Neural crest cell (in vitro differentiated cells): ENCODE measurements at places on chromosomes 1 and 21. TPM values are rescaled to one million over a fixed set of nuclear protein-coding genes. Genes with fewer than 3 reads are reported as not detected.

The CYP4A22 gene
- total RNA-seq: not detected in 2 replicates

The NECAP2 gene
- 44.7 and 44.8 TPM in 2 replicates for total RNA-seq

The KIF26B gene
- total RNA-seq: 5.7 and 6.2 TPM in 2 replicates

The ALX3 gene
- total RNA-seq: 0.21 TPM in 1 of 2 replicates, not detected in the other

The WNT2B gene
- 1.3 and 1.5 TPM in 2 replicates for total RNA-seq

The LDLRAD2 gene
- 0.40 and 0.55 TPM in 2 replicates for total RNA-seq

The CACNA1E gene
- total RNA-seq: 1.3 and 1.5 TPM in 2 replicates

The C1orf141 gene
- total RNA-seq: not detected in 2 replicates

The C1orf232 gene
- not detected in 2 replicates for total RNA-seq

The IGSF9 gene
- total RNA-seq: 23.9 and 24.5 TPM in 2 replicates

The ADGRL2 gene
- 168 and 170 TPM in 2 replicates for total RNA-seq

The FALEC gene
- 1.2 and 1.3 TPM in 2 replicates for total RNA-seq

The SERTAD4 gene
- 1.5 and 1.6 TPM in 2 replicates for total RNA-seq

The ETV3L gene
- 0.19 and 0.23 TPM in 2 replicates for total RNA-seq

The RNASEL gene
- 3.3 and 3.4 TPM in 2 replicates for total RNA-seq

The S100A3 gene
- total RNA-seq: not detected in 2 replicates

The DAP3 gene
- 113 and 114 TPM in 2 replicates for total RNA-seq

The ZNF648 gene
- total RNA-seq: 0.61 and 0.77 TPM in 2 replicates

The IGSF21 gene
- total RNA-seq: 0.35 TPM in 1 of 2 replicates, not detected in the other

The NBPF10 gene
- total RNA-seq: 2.1 and 2.2 TPM in 2 replicates

The OPTC gene
- total RNA-seq: not detected in 2 replicates

The TBX15 gene
- 3.2 and 3.4 TPM in 2 replicates for total RNA-seq

The KRTAP19-1 gene
- not detected in 2 replicates for total RNA-seq

The SPRR2E gene
- not detected in 2 replicates for total RNA-seq

The GIPC2 gene
- total RNA-seq: not detected in 2 replicates

The NUP210L gene
- total RNA-seq: 0.05 TPM in 1 of 2 replicates, not detected in the other

The HAO2 gene
- not detected in 2 replicates for total RNA-seq

The BNIPL gene
- 0.79 and 1.1 TPM in 2 replicates for total RNA-seq

The USP48 gene
- total RNA-seq: 61.8 and 66.0 TPM in 2 replicates

The GJB5 gene
- not detected in 2 replicates for total RNA-seq

The RIPPLY3 gene
- 2.6 and 3.2 TPM in 2 replicates for total RNA-seq

The AMY1C gene
- not detected in 2 replicates for total RNA-seq

The NCF2 gene
- not detected in 2 replicates for total RNA-seq

The SERPINC1 gene
- total RNA-seq: 0.18 TPM in 1 of 2 replicates, not detected in the other

The RHOU gene
- total RNA-seq: 20.1 and 20.5 TPM in 2 replicates

The DCST1 gene
- total RNA-seq: not detected in 2 replicates

The NFASC gene
- 11.1 and 12.9 TPM in 2 replicates for total RNA-seq

The HSD3B2 gene
- not detected in 2 replicates for total RNA-seq

The PLA2G2F gene
- not detected in 2 replicates for total RNA-seq

The RXRG gene
- 6.7 and 6.8 TPM in 2 replicates for total RNA-seq

The MROH9 gene
- not detected in 2 replicates for total RNA-seq

The AJAP1 gene
- total RNA-seq: 1.2 and 1.4 TPM in 2 replicates

The MSH4 gene
- 0.34 and 0.56 TPM in 2 replicates for total RNA-seq

The CFAP141 gene
- not detected in 2 replicates for total RNA-seq

The SPATA1 gene
- total RNA-seq: 1.5 and 2.3 TPM in 2 replicates

The PODN gene
- 0.43 and 0.65 TPM in 2 replicates for total RNA-seq

The DEPDC1 gene
- 30.3 and 31.6 TPM in 2 replicates for total RNA-seq

The TRIM67 gene
- 1.6 and 1.9 TPM in 2 replicates for total RNA-seq

The AMY1B gene
- not detected in 2 replicates for total RNA-seq

The IVL gene
- not detected in 2 replicates for total RNA-seq

The IQCC gene
- total RNA-seq: 7.3 and 7.8 TPM in 2 replicates

The SH3BGR gene
- total RNA-seq: 2.3 and 2.4 TPM in 2 replicates

The AIRE gene
- total RNA-seq: not detected in 2 replicates

The SLC2A5 gene
- not detected in 2 replicates for total RNA-seq

The HIVEP3 gene
- 1.2 and 1.5 TPM in 2 replicates for total RNA-seq

The TBX19 gene
- 0.68 and 0.93 TPM in 2 replicates for total RNA-seq

The AQP10 gene
- not detected in 2 replicates for total RNA-seq

The ETNK2 gene
- 12.1 and 14.5 TPM in 2 replicates for total RNA-seq

The OR2L2 gene
- 0.09 TPM in 2 replicates for total RNA-seq
